Stimulated activated CD4-positive, alpha-beta T cell treated with anti-CD3 and anti-CD28 coated beads, Interleukin-1b, Interleukin-23, amount 100 ng/mL, for 1 hour (primary cell): ENCODE measurements at places on chromosomes 6 and 20.

GRCh38 chr20:13873831-13874230 lies 89.0 kb downstream of the NDUFAF5 start:
- DNase-seq = no peak

DNA sequence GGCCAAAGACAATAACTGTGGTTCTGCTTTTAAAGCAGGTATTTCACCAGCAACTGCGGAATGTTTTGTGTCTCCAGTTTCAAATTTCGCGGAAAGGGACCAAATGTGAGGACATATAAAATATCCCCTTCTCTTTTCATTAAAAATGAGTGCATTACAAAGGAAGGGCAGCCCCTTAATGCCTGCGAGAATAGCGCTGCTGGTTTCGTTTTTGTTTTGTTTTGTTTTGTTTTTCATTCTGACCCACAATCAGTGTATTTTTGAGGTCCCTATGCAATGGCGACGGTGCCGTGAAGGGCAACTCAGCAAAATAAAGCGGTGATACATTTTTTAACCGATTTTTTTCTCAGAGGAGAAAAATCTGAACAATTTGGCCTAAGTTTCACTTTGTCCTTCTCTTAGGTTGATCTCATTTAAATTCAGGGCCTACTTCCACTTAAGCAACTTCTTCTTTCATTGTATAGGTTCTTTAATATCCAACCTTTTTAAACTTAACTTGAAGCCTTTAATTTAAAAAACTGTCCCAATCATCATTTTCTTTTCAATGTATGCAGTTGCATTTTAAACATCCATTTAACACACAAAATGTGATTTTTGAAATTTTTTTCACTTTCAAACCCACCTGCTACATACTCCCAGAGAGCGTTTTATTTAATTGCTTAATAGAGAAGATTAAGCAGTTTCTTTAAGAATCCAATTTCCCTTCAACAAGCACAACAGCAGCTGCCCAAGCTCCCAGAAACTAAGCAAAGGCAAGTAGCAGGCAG lies 2.9 kb upstream of the HIVEP2 start:
- no peak for DNase-seq

- no peak for DNase-seq
These were observed 136.9 kb upstream of the SGK1 start for GRCh38 chr6:134454794-134455193.

- no peak for DNase-seq
These were observed 932.1 kb downstream of the QKI start for GRCh38 chr6:164346631-164347030.

- no peak for DNase-seq
These were observed 420 bp upstream of the MCCD1 start for GRCh38 chr6:31528307-31528777.

GRCh38 chr6:19024737-19025136 lies 637.6 kb downstream of the RNF144B start:
- no peak for DNase-seq
